Common myeloid progenitor, CD34-positive (primary cell): ENCODE measurements at places on chromosomes 3 and 15.

DNA sequence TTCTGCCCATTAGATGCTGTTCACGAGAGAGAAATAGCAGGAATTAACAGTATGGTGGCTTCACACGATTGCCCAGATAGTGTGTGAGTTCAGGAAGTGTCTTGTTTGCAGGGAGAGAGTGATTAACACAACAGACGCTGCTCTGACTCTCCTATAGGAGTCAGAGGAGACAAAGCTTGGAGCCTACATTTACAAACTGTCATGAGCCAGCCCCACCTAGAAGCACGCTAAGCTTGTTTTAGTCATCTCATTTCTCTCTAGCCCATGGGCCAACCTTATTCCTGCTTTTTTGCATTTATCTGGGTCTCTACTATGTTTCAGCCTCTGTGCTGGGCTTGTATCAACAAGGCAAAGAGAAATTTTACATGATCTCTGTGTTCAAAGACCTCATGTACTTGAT, 128.3 kb upstream of the BFSP2 start:
- no peak for DNase-seq

- DNase-seq = no peak
Observed at GRCh38 chr3:129602730-129603560, 3.5 kb downstream of the PLXND1 start.

- DNase-seq = no peak
Observed at GRCh38 chr15:101386006-101386405, 91.0 kb upstream of the SNRPA1 start.

DNA sequence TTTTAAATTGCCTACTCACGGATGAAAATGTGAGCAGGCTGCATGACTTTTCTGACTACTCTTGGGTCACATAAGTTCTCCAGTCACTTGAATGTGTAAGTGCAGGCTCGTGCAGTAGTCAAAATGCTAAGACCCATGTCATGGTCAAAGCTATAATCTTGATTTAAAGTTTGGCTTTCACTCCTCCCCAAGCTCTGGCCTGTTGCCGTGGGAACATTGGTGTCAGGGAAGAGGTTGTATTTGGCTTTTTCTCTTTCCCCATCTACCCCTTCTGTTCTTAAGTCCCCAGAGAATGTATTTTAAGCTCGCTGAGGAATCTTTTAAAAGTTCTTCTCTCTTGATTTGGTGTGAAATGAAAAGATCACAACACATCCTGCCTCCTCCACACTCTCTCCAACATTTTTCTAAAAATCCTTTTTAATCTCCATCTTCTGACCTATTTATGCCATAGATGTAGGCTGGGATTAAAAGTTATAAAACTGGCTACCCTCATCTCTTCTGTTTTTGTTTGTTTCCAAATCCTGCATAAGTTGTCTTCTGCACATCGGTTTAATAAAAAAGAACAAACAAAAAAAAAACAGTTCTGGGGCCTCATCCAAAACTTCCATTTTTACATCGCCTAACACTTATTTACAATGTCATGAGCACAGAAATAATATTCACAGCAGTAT, 61.4 kb upstream of the ADAMTSL3 start:
- DNase-seq = no peak

DNA sequence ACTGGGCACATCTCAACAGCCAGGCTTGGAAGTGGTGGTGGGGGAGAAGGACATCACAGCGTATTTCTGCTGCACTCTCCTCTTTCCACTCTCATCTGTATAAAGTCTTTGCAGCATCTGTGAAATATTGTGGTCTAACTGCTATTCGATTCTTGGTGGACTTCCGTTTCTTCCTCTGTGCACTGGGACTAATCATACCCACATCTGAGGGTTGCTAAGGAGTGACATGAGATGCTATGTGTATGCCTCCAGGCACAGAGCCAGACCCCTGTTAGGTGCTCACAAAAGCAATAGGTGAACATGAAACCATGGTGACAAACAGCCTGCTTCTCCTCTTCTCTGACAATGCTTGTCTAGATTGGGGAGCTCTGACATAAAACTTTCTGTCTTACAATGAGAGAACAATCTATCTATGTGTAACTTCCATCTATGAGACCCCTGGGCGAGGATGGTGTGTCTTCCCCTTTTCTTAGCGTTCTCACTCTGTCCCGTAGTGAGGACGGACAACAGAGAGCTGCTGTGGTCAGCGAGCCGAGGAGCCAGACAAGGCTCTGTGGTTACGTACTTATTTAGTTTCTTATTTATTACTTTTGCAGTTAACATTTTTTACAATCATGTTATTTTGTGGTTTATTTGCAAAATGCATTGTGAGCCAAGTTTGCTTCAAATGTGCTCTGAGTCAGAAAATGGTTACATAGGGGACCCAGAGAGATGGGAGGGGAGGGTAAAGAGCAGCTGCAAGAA, 196.7 kb upstream of the TPRG1 start:
- peak; percentile 93 for DNase-seq
